Amygdala (tissue), 56 donors: ENCODE measurements at places on chromosomes 6 and 20.

GRCh38 chr6:52663120-52663935 is 7.6 kb upstream of the TMEM14A start:
- DNase-seq = no peak

GRCh38 chr20:17723301-17723691 is 23.5 kb downstream of the BANF2 start:
- DNase-seq = no peak

- DNase-seq = no peak
Observed at GRCh38 chr6:154815938-154816820, 83.0 kb downstream of the SCAF8 start.

GRCh38 chr6:164628302-164628931 is 681.0 kb downstream of the C6orf118 start:
- DNase-seq = no peak

DNA sequence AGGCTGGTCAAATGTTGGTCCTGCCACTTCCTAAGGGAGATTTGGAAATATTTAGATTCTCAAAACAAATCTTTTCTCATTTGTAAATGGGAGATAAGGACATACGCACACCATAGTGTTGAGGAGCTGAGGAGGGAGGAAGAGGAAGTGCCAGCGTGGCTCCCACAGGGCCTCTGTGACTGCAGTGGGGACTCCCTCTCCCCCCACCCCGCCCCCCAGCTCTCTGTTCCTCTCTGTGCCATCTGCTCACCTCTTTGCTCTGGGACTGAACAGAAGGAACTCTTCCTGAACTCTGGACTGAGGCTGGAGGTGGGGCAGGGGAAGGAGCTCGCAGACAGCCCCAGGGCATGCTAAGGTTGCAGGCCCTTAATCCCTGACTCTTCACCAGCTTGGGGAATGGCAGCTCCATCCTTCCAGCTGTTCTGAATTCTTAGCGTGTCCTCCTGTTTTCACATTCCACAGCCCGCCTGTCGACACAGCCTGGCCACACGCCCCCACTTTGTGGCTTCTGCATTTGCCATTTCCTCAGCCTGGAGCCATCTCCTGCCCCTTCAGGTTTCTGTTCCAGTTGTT is 11.4 kb downstream of the DDX27 start:
- DNase-seq = no peak

GRCh38 chr20:227439-228105 is 514 bp downstream of the DEFB129 start:
- DNase-seq = no peak

- DNase-seq = no peak
Observed at GRCh38 chr6:136990754-136991153, 54.0 kb downstream of the IL20RA start.

- DNase-seq = no peak
Observed at GRCh38 chr20:24842274-24842917, 106.7 kb upstream of the CST7 start.

DNA sequence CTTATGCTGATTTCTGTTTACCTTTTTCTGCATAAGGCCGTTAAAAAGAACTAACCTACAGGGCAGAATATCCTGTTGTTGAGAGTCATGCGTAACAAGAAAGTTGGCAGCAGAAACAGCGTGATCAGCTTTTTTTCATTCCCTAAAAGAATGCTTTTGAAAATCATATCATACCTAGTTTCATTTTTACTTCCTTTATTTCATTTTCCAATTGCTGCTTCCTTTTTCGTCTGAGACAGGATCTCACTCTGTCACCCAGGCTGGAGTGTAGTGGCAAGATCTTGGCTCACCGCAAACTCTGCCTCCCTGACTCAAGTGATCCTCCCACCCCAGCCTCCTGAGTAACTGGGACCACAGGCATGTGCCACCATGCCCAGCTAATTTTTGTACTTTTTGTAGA is 4.1 kb downstream of the CALHM6 start:
- DNase-seq = no peak

GRCh38 chr6:63975699-63976098 is 340.1 kb downstream of the PHF3 start:
- DNase-seq = no peak

- DNase-seq = no peak
Observed at GRCh38 chr6:156976216-156977127, 199.3 kb downstream of the ARID1B start.

- no peak for DNase-seq
Observed at GRCh38 chr6:16069222-16069621, 59.7 kb upstream of the MYLIP start.

- DNase-seq = no peak
Observed at GRCh38 chr20:15889061-15889460, 684.2 kb downstream of the KIF16B start.

- DNase-seq = no peak
Observed at GRCh38 chr20:49627329-49627761, 59.4 kb upstream of the PTGIS start.

DNA sequence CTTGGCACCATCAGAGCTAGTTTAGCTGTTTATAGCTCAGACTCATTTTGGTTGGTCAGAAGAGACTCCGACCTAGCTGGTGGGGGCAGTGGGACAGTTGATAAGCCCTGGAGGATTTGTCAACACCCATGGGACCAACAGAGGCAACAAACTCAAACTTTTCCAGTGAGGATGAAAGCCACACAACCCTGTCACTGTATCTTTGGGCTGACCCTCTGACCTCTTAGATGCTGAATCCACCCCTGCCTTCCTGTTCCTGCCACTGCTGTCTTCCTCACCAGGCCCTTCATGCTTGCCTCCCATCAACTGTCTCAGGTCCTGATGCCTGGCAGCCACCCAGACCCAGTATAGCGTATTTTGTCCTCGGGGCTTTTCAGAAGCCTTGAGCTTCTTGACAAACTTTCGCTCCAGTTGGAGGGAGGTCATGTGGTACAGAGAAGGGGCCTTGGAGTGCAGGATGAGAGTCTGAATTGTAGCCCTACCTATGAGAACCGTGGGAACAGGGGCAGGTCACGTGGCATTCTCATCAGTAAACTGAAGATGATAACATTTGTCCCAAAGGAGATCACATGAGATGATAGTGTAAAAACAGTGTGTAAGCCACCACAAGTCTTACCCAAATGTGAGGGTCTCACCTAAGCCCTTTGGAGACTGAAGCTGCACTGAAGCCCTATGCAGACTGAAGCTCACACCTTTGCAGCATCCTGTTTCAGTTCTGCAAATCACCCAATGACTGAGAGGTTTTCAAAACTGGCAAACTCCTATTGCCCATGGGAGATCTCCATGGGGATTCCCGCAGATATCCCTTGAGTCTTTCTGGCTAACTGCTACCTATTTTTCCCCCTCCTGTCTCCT is 72.0 kb upstream of the F13A1 start:
- no peak for DNase-seq

GRCh38 chr6:42748203-42748898 is 2.4 kb upstream of the TBCC start:
- no peak for DNase-seq

DNA sequence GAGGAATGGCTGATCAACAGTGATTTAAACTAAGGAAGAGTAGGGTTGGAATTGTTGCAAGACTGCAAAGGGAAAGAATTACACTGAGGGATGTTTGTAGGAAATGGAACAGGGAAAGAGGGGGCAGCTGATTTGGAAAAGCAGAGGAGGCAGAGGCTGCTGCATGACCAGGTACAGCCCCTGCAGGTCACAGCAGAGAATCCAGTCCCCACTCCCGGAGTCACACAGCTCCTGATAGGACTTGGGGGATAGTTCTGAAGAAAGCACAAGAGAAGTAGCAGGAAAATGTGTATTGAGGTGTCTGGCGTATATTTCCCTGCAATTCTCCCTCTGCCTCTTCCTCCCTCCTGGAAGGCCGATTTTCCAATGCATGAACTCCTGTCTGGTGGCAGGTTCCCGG is 92.5 kb upstream of the PDE10A start:
- no peak for DNase-seq

DNA sequence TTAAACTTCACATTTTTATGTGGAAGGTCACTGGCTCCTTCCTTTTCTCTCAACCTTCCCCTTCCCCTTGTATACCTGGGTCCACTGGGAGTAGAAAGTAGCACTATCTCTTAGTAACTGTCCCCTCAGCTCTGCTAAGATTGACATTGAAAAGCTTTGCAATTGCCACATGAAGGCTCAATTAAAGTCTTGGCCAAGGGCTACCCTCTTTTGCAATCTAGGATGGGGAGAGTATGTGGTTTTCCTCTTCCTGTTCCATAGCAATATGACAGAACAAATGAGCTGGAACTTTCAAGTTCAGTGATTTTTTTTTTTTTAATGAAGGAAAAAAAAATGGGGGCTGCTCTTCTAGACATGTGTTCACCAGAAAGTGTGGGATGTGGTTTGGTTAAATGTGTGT is 37.1 kb downstream of the PROKR2 start:
- no peak for DNase-seq

DNA sequence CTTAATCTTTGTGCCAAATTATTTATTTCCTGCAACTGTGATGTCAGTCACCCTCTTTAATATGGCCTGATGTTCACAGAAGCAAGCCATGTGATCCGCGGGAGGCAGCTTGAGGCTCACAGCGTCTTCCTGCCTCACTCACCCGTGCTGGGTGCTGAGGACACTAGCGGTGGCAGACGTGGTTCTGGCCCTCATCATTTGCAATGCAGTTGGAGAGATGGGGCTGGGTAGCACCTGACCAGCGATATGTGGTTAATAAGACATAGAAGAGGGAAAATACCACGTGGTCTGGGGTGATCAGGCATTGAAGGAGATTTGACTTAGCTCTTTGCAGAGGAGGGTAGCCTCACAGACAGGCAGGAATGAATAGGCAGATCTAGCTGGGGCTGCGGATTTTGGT is 264.7 kb downstream of the TMEM242 start:
- no peak for DNase-seq

GRCh38 chr20:49006446-49006980 is 39.6 kb upstream of the CSE1L start:
- no peak for DNase-seq

- DNase-seq = no peak
Observed at GRCh38 chr6:63475707-63476106, 96.6 kb upstream of the LOC128125822 start.

GRCh38 chr6:33288921-33289783 is at the start of the genes PFDN6 and WDR46:
Gene PFDN6 (plus strand): TSS chr6:33289601. CDS start chr6:33289857, 256 bp downstream.
Gene WDR46 (minus strand): TSS chr6:33289239. CDS start chr6:33289170, 69 bp downstream.
- peak; percentile 83 for DNase-seq

GRCh38 chr6:43613721-43614395 is 15.2 kb downstream of the GTPBP2 start:
- no peak for DNase-seq

GRCh38 chr6:87698547-87699006 is 3.5 kb downstream of the AKIRIN2 start:
- DNase-seq = no peak

- no peak for DNase-seq
Observed at GRCh38 chr20:57236813-57237584, 29.4 kb downstream of the BMP7 start.

DNA sequence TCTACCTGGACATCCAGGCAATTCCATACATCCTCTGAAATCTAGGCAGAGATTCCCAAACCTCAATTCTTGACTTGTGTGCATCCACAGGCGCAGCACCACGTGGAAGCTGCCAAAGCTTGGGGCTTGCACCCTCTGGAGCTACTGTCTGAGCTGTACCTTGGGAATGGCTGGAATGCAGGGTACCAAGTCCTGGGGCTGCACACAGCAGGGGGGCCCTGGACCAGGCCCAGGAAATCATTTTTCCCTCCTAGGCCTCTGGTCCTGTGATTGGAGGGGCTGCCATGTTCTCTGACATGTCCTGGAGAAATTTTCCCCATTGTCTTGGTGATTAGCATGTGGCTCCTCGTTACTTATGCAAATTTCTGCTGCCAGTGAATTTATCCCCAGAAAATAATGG is 391.9 kb upstream of the CHD6 start:
- no peak for DNase-seq

DNA sequence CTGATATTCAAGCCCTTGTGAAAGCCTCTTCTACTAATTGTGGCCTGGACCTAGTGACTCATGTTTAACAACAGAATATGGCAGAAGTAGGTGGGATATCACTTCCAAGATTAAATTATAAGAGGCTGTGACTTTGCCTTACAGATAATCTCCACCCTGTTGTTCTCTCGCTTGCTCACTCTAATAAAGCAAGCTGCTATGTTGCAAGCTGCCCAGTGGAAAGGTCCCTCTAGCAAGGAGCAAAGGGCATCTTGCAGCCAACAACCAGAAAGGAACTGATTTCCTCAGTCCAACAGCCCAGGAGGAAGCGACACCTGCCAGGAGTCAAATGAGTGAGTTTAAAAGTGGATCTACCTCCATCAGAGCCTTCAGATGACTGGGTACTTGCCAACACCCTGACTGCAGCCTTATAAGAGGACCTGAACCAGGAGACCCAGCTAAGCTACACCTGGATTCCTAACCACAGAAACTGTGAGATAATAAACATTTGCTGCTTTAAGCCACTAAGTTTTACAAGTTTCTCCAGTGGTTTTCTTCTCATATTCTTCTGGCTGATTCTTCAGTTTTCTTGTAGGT is 112.6 kb downstream of the FRK start:
- DNase-seq = no peak

- DNase-seq = no peak
Observed at GRCh38 chr20:44745122-44745597, 505 bp upstream of the KCNK15 start.

DNA sequence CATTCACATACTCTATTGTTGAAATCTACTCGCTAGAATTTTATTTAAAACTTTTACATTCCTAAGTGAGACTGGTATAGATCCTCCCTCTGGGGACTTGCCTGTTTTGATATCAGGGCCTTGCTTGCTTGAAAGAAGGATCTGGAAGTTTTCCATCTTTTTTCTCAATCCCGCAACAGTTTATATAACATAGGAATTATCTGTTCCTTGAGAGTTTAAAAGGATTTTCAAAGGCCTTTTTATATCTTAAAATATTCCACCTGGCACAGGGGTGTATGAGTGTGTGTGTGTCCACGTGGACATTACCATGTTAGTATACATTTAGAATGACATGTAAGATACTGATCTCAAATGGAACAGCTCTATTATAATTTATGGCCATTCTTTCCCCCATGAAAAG is 96.3 kb downstream of the TRERF1 start:
- no peak for DNase-seq

- DNase-seq = no peak
Observed at GRCh38 chr6:147060636-147061035, 143.6 kb upstream of the STXBP5 start.

DNA sequence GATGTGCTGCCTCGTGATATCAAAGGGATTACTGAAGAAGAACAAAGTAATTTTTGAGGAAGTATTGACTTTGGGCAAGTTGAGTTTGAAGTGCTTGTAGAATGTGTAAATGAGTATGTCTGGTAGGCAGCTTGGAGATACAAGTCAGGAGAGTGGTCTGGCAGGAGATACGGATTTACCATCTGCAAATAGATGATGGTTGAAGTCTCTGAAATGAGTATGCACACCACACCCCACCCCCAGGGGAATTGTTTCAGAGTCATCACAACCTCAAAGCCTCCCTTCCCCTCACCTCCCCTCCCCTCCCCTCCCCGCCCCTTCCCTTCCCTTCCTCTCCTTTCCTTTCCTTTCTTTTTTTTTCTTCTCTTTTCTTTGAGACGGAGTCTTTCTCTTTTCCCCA is 16.4 kb upstream of the MCUR1 start:
- DNase-seq = no peak

GRCh38 chr6:3229566-3230178 is 2.2 kb upstream of the TUBB2B start:
- no peak for DNase-seq

- DNase-seq = no peak
Observed at GRCh38 chr6:155274106-155274505, 10.3 kb downstream of the CLDN20 start.
